ENCODE measurements at places on chromosomes 5 and 9.

- no peak for DNase-seq
Measured at GRCh38 chr5:74295141-74295540, 345.4 kb downstream of the ENC1 start.

GRCh38 chr5:116418016-116418415 is 156.6 kb downstream of the SEMA6A start:
- no peak for DNase-seq

- DNase-seq = no peak
Measured at GRCh38 chr9:71058660-71059059, 62.8 kb downstream of the TRPM3 start.

GRCh38 chr9:126234681-126235335 is 91.8 kb upstream of the MVB12B start:
- DNase-seq = no peak

- no peak for DNase-seq
Measured at GRCh38 chr9:95626885-95627558, 110.3 kb upstream of the PTCH1 start.

GRCh38 chr9:18707489-18708205 is 233.7 kb downstream of the ADAMTSL1 start:
- DNase-seq = no peak

DNA sequence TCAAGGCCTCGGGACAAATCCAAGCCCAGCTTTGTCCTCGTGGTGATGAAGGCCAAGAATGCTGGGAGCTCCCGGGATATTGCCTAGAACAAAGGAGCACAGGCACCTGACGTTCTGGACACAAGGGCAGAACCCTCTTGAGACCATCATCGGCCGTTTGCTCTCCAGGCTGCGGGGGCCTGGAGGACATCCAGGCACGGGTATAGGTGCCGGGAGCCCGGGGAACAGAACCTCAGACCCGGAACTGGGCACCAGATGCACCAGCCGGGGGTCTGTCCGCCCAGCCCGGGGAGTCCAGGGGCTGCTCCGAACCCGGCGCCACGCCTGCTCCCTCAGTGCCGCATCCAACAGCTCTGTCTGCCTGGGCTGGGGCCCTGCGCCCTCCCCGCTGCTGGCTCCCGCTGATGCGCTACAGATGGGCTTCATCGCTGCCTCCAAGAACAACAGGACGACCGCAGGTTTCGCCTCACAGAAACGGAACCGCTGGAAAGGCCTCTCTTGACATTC is 88.0 kb downstream of the ADAMTS2 start:
- DNase-seq = no peak

GRCh38 chr5:59134471-59135163 is 551.7 kb downstream of the RAB3C start:
- no peak for DNase-seq

DNA sequence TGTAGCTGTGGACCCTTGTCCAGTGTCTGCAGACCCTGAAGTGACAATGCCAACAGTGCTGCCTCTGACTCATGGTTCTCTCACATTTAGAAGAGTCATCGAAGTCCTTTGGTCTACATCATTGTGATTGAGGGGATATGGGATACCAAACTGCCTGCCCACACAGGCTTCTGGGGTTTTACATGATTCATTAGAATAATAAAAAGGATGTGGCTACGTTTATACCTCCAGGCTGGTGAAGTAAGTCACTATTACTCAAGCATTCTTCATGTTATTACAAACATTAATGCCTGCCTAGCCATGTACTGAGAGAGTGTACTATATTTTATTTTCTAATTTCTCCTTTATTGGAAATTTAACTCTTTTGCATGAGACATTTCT is 365.7 kb downstream of the SPATA31D1 start:
- DNase-seq = no peak

GRCh38 chr5:41508186-41508585 is 2.2 kb downstream of the PLCXD3 start:
- DNase-seq = no peak

GRCh38 chr5:172086194-172086975 is 79.9 kb upstream of the FBXW11 start:
- no peak for DNase-seq

- DNase-seq = peak; percentile 37
Measured at GRCh38 chr9:114004221-114004716, 73.8 kb downstream of the AMBP start.

DNA sequence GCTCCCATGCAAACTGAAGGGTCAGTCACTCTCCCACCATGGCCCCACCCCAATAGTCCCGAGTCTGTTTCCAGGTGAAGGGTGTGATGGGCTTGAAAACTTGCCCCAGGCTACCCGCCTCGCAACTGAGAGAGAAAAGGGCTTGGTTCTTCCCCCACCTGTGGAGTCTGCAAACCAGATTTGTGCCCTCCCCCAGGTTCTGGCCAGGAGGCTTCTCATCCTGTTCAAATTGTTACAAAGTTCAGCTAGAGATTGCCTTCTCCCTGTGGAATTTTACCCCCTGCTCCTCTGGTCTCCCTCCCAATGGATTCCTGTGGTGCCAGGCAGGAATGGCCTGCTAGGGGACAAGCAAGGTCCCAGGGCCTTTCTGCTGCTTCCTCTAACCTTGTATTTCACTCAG is 93.1 kb upstream of the ACO1 start:
- DNase-seq = peak; percentile 44
